ENCODE measurements at places on chromosomes 1 and 21.

- no peak for DNase-seq
These were observed 40.0 kb downstream of the ACOT7 start for GRCh38 chr1:6353619-6353954.

GRCh38 chr1:198481661-198482060, 58.8 kb downstream of the ATP6V1G3 start:
- DNase-seq = no peak

DNA sequence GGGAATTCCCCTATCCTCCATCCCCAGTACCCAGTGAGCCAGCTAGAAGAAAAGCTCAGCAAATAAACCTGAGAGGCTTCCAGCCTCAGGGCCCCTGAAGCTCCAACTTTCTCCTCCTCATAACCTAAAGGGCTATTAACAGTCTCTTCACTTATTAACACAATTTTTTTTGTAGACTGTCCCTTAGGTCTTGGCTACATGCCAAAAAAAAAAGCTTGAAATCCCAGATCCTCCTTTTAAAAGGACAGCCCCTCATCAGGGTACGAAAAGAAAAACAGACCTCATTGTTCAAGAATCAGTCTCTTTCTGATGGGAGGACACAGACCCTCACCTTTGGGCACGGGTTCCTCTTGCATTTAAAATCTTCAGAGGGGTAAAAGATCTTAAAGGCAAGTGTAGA, 72.8 kb upstream of the CD1D start:
- no peak for DNase-seq

GRCh38 chr1:180123463-180123936, 31.2 kb upstream of the QSOX1 start:
- no peak for DNase-seq

DNA sequence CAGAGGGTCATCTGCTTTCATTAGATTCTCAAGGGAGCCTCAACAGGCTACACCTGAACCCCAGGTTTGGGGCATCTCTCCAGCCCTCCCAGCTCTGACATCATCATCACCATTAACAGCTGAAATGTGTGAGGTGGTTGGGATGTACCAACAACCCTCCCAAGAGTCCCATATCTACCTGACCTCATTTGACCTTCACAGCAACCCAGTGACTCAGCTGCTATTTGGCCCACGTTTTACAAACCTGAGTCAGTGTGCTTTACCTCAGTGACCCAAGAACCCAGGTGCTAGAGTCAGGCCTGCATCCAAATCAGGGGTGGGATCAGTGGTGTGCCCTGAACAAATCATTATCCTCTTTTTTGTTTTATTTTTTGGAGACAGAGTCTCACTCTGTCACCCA, 53.3 kb upstream of the TINAGL1 start:
- no peak for DNase-seq

DNA sequence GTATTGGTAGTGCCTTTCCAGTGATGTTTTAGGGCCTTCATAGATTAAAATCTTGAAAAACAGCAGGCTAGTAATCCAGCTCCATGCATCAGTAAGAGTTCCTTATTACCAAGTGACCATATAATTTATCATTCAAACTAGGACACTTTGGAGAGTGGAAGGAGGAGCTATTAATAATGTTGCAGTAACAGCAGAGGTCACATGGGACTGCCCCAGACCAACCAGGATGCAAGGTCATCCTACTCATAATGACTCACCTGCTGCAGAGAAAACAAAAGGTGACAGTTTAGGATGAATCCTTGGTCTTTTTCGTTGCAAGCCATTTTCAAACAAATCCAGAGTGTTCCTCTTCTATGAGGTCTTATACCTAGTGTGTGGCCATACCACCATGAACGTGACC, 187.4 kb downstream of the NUF2 start:
- DNase-seq = no peak

GRCh38 chr1:201422026-201422425, 496 bp upstream of the TNNI1 start:
- no peak for DNase-seq

- no peak for DNase-seq
These were observed 592 bp downstream of the AGRN start for GRCh38 chr1:1020415-1021009.

GRCh38 chr21:36735201-36735515, 36.2 kb downstream of the SIM2 start:
- no peak for DNase-seq

DNA sequence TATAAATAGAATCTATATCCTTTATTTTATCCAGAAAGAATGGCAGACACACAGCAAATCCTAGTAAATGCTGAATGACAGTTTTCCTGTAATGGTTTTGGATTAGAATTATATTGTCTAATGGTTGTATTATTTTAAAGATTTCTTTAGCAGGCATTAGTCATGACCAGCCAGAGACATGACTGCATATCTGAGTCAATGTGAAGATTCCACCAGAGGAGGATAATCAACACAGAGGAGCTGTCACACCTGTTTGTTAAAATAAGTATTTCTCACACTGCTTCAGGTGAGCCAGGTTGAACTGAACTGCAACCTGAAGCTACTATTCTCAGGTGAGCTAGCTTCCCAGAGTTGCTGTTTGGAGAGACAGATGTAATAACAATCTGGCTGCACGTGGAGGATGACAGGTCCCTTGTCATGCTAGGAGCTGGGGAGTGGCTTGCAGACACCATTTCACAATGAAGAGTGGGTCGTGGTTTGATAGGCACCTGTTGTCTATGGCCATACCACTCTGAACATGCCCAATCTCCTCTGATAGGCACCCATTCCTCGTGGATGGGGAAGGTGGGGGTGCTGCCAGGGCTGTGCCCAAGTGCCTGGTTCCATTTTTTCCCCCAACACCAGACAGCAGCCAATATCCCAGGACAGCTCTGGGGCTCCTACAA, 94.3 kb downstream of the KCNJ6 start:
- DNase-seq = no peak

DNA sequence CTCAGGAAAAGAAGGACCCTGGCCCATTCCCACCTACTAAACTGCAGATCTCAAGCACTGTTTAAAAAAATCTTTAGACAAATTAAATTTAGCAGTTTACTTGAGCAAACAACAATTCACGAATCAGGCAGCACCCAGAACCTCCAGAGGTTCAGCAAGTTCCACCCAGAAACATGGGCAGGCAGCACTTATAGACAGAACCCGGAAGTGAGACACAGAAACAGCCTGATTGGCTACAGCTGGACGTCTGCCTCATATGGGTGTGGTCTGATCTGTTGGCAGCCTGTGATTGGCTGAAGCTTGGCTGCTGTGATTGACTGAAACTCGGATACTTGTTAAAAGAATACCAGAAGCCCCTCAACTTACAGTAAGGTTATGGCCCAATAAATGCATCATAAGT, 34.7 kb upstream of the COL6A2 start:
- DNase-seq = no peak

GRCh38 chr1:246078126-246078887, 428.8 kb downstream of the SMYD3 start:
- DNase-seq = no peak

- DNase-seq = no peak
These were observed 1352.0 kb upstream of the B3GALT2 start for GRCh38 chr1:194538453-194538852.

- no peak for DNase-seq
These were observed 112.5 kb downstream of the PBX1 start for GRCh38 chr1:164671323-164671965.

- DNase-seq = no peak
These were observed 42.7 kb downstream of the APP start for GRCh38 chr21:26127918-26128317.

DNA sequence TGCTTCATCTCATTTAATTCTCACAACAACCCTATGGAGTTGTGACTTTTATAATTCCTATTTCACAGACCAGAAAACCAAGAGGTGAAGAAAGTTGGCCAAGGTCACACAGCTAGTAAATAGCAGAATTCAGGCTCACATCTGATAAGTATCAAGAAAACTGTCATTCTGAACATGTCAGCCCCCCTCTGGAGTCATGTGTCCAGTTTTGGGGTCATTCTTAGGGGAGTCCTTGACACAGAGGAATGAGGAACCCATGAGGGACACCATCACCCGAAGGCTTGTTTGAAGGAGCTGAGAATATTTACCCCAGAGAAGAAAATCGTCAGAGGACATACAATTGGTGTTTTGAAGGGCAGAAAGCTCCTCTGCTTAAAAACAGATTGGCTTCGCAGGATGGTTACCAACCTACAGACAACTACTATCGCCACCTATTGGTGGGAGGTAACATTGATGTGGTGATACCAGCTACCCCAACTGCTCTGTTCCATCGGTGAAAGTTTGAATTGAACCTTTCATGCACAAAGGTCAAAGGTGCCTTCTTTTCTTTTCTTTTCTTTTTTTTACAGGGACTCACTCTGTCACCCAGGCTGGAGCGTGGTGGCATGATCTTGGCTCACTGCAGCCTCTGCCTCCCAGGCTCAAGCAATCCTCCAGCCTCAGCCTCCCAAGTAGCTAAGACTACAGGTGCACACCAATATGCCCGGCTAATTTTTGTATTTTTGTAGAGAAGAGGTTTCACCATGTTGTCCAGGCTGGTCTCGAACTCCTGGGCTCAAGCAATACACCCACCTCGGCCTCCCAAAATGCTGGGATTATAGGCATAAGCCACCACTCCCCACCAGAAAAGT, 31.3 kb downstream of the NCMAP start:
- DNase-seq = no peak

GRCh38 chr1:118949315-118949714, 38.8 kb downstream of the TBX15 start:
- peak; percentile 94 for DNase-seq

GRCh38 chr1:244065063-244065793, 14.1 kb downstream of the ZBTB18 start:
- no peak for DNase-seq

DNA sequence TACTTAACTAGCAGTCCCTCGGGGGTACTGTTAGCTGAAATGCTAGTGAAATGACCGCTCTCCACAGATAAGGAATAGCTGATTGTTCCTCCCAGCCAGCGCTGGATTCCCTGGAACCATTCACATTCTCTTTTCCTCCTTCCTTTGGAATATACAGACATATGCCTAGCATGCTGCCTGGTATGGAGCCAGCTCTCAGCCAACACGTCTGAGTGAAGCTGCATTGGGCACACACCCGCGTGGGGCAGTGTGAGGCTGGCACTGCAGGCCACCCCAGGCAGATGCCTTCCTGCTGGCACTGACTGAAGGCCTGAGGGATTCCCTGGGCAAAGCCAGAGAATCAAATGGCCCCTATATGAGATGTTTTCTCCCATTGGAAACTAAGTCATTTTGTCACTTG, 66.7 kb downstream of the TLR5 start:
- DNase-seq = peak; percentile 56

- DNase-seq = no peak
These were observed 22.4 kb upstream of the PADI2 start for GRCh38 chr1:17141441-17142197.

DNA sequence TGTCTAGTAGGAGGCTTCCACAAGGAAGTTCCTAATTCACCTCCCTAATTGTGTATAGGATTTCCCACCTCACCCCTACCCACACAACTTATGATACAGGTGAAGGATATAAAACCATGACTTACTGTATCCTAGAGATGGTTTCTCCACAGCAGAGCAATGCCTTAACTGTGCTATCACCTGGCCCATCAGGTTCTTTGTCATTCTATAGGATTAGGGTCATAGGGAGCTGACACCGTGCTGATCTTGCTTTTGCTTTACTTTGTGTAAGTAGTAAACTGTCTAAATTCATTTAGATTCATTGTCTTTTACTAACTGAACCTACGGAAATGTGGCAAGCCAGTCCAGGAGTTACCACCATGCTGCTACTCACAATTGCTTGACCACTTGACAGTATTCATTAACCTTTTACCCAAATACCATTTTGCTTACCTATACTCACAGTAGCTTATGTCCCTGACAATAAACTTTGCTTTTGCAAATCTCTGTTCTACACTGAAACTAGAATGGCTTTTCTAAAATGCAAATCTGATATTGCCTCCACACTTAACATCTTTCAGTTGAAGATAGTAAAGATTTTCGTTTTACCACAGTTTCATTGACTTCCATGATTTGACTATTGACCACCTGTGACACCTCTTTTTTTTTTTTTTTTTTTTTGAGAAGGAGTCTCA, 147.6 kb downstream of the IFI44 start:
- no peak for DNase-seq

- DNase-seq = no peak
These were observed 155.4 kb upstream of the LMO4 start for GRCh38 chr1:87173231-87173630.

- DNase-seq = peak; percentile 19
These were observed 104.1 kb upstream of the HNRNPU start for GRCh38 chr1:244968471-244968871.

- peak; percentile 80 for DNase-seq
These were observed 43.7 kb downstream of the BACH1 start for GRCh38 chr21:29342363-29342957.

DNA sequence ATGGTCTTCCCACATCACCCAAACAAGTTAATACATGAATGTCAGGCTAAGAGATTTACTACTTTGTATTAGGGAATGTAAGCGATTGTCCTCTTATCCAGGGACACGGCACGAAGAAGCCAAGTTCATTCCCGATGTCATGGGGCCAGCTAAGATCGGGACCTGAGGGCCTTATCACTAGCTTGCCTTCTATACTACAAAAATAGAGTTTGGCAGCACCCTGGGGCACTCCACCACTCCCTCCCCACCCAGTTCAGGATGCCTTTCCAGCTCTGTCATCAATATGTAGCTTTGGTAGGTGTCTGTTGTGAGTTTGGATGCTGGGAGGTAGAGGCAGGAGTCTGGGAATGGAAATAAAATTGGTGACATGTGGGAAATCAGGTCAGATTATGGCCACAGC, 197.5 kb downstream of the ATG4C start:
- no peak for DNase-seq

DNA sequence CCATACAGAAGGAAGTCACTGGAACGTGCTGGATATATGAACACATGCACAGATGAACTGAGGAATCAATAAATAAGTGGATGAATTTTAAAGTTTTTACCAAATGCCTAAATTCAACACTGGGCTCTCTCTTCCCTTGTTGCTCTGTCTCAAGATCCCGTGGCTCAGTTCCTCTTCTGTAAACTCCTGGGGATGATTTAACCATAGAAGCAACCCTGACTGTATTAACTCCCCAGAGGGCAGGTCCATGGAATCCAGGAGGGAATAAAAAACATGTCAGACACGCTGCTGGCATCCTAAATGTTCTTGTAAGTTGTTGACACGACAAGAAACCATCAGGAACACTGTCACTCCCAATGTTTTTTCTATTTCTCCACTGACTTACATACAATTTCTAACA, 45.3 kb upstream of the GPR157 start:
- no peak for DNase-seq

DNA sequence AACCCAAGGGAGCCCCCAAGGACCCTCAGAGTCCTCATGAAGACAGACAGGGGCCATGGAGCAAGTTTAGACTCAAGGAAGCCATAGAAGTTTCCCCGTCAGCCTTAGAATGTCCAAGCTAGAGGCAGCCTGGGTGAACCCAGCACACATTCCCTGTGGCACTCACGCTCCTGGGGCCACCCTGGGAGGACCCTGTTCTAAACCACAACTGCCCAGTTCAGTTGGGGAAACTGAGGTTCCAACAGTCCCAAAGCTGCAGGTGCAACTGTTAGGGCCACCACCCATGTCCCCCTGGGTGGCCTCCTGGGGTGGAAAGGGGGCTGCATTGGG, 9.3 kb downstream of the WNT3A start:
- no peak for DNase-seq

GRCh38 chr21:45788637-45789506, 145.3 kb downstream of the PCBP3 start:
- DNase-seq = no peak

Measured in lung (tissue), 17 donors.